ENCODE measurements at places on chromosomes 7 and 10.

DNA sequence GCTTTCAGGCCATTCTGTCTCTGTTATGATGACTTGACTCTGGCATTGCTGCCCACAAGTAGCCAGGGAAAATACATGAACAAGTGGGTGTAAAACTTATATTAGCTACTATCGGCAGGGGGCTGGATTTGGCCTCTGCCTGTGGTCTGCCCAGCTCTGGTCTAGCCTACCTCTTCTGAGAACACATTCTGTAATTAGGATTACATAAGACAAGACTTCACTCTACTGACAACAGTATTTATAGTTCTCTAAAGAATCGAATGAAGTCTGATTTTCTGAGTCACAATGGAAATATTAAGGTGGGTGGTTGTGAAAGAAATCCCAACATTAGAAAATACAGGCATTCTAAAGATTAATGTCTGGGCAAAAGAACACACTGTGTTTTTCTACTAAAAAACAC is 55.5 kb downstream of the DLD start:
- DNase-seq, result no peak

GRCh38 chr10:86659161-86659691 is 4.9 kb downstream of the OPN4 start:
- DNase-seq, result no peak

- no peak for DNase-seq
Observed at GRCh38 chr7:44538093-44538797, 2.9 kb downstream of the NPC1L1 start.

- DNase-seq, result no peak
Observed at GRCh38 chr7:18407385-18407784, 88.2 kb upstream of the HDAC9 start.

DNA sequence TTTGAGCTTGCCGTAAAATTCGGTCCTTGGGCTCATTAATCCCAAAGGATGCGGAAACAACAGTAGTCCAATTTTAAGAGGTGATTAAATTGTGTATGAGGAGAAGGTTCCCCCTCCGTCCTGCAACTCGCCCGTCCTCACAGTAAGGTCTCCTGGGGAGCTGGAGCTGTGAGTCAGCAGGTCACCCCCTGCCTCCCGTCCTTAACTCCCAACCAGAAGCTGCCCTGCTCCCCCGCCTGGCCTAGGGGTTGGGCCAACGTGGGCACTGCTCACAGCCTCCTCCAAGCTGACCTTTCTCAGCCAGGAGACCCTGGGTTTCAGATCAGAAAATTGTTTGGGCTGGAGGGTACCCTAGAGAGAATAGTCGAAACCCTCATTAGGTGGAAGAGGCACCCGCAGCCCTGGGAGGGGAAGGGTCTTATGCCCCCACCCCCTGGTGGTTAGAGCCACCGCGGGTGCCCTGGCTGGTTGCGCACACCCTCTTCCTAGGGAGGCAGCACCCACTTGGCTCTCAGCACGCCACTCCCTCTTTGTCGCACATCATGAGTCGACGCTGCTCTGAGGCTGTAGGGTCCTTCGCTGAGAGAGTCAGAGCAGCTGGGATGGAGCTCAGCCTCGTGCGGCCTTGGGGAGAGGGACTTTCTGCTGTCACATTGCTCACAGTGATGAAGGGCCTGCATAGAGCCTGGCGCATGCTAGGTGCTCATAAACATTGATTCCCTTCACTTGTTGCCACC is 131.2 kb downstream of the TACC2 start:
- no peak for DNase-seq

DNA sequence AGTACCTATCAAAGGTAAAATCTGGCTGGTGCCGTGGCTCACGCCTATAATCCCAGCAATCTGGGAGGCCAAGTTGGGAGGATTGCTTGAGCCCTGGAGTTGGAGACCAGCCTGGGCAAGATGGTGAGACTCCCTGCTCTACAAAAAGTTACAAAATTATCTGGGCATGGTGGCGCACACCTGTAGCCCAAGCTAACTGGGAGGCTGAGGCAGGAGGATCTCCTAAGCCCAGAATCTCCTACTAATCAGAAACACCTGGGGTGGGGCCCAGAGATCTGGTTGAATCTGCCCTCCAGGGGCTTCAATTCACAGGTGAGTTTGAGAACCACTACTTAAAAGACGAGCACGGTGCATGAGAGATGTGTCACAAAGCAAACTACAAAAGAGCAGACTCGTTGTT is 2.4 kb downstream of the PLA2G12B start:
- DNase-seq, result no peak

GRCh38 chr7:25756601-25757000 is 395.4 kb upstream of the NFE2L3 start:
- DNase-seq, result no peak

Data from central memory CD4-positive, alpha-beta T cell (primary cell).